ENCODE measurements at places on chromosomes 4 and X.

DNA sequence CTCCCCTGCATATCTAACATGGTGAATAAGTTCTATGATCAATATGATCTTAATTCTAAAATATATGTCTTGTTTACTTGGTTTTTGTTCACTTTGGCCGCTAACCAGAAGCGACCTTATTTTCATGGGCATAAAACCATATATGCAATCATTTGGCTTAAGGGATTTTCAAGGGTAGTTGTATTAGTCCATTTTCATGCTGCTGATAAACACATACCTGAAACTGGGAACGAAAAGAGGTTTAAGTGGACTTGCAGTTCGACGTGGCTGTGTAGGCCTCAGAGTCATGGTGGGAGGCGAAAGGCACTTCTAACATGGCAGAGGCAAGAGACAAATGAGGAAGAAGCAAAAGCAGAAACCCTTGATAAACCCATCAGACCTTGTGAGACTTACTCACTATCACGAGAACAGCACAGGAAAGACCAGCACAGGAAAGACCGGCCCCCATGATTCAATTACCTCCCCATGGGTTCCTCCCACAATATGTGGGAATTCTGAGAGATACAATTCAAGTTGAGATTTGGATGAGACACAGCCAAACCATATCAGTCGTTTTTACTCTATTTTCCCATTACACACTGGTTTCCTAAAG is 114.3 kb upstream of the CPEB2 start:
- no peak for DNase-seq

DNA sequence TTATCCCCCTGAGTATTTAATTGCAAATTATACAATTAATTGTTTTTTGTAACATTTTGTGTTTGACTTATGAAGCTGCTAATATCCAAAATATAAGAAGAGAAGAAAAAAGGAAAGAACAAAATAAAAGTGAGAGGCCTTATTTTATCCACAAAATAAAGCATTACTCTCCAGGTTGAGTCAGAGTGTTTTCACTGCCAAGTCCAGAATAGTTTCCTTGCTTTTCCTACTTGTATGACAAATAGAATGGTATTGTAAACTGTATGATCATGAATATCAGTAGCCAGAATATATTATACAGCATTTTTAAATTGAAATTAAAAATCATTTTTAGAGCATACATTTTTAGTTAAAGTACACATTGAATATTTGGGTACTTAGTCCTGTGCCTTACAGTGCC is 237.8 kb downstream of the NDST4 start:
- DNase-seq, result no peak

DNA sequence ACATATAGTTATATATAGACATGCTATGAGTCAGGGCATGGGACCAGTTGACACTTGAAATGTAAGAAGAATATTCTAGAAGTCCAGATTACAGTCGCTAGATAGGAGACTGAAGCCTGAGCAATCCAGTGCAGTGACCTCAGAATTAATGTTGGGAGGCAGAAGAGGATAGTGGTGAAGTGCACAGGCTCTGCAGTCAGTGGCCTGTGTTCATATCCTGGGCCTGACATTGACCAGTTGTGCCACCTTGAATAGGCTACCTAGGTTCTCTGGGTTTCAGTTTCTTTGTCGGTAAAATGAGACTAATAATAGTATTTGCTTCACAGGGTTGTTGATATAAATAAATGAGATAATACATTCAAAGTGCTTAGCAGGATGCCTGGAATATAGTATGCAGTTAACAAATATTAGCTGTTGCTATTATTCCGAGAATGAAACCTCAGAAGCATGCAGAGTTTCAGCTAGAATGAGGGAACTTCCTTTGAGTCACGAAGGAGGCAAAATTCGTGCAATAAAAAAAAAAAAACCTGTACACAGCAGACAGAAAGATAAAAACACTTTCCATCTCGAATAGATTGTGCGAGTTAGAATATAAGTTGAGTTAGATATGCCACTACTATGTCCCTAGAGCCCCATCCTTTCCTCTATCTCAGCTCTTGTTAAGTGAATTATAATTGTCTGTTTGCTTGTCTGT is 4.0 kb upstream of the SH2D1A start:
- DNase-seq, result no peak

GRCh38 chr4:76950052-76950955 is 752 bp downstream of the SEPTIN11 start:
- DNase-seq, result peak; percentile 18

DNA sequence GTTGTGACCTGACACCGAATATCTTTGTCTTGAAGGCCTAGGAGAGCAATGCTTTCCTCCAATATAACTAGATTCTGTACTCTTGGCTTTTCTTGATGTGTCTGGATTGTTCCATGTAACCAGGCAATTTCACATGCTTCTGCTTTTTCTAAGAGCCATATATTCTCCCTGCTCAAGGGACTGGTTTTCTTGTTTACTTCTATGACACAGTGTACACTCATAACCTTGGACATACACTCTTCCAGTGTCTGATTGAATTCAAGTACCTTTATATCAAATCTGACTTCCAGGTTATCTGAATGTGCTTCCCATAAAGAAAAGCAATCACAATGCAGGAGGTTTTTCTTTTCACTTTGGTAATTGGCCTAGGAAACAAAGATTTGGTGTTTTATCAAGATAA is 17.4 kb upstream of the EIF4E start:
- no peak for DNase-seq

GRCh38 chrX:23228454-23228853 is 106.2 kb upstream of the PTCHD1 start:
- no peak for DNase-seq

DNA sequence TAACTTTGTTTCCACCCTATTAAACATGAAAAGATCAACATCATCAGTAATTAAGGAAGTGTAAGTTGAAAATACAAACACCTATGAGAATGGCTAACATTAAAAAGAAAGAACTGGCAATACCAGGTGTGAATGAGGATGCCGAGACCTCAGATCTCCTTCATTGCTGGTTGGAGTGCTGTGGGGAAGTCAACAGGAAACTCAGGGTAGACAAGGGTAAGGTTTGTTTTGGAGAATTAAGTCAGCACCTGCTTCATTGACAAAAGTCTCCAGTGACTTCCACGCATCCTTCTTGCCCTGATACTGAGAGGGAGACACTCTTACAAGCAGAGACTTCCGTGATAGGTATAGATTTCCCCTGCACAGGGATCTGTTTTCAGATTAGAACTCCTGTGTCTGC is 106.1 kb downstream of the IRF2 start:
- no peak for DNase-seq

Data from stimulated activated CD8-positive, alpha-beta memory T cell treated with anti-CD3 and anti-CD28 coated beads, Interleukin-7, amount 100 ng/mL, for 24 hours (primary cell).